Thoracic aorta (tissue), 2 donors: ENCODE measurements at places on chromosomes 2 and 18. TPM values are rescaled to one million over a fixed set of nuclear protein-coding genes. Genes with fewer than 3 reads are reported as not detected.

The KLHL30 gene
- 18.3 TPM for total RNA-seq

The EHBP1 gene
- 28.4 TPM for total RNA-seq

The PGAP1 gene
- 38.2 TPM for total RNA-seq

The CCDC121 gene
- 2.5 TPM for total RNA-seq

The MYO1B gene
- total RNA-seq, result 79.4 TPM

The OXER1 gene
- total RNA-seq, result 5.8 TPM

The INHA gene
- 1.2 TPM for total RNA-seq

The SERPINB4 gene
- not detected for total RNA-seq

The SPHKAP gene
- total RNA-seq, result 0.07 TPM

GRCh38 chr18:27838225-27838624 lies 338.7 kb downstream of the CDH2 start:
- H3K4me3 ChIP-seq, result no peak overlapping the region
- H3K4me1 ChIP-seq, result no peaks in the 10 kb centered on the region
- H3K36me3 ChIP-seq, result no peaks in the 10 kb centered on the region
- no peak overlapping the region for H3K27ac ChIP-seq
- no peaks in the 10 kb centered on the region for H3K27me3 ChIP-seq

- H3K27ac ChIP-seq, result no peak overlapping the region
- no peaks in the 10 kb centered on the region for H3K27me3 ChIP-seq
- no peaks in the 10 kb centered on the region for H3K36me3 ChIP-seq
- DNase-seq, result no peak
Measured at GRCh38 chr2:15152382-15152781, 408.8 kb downstream of the NBAS start.

DNA sequence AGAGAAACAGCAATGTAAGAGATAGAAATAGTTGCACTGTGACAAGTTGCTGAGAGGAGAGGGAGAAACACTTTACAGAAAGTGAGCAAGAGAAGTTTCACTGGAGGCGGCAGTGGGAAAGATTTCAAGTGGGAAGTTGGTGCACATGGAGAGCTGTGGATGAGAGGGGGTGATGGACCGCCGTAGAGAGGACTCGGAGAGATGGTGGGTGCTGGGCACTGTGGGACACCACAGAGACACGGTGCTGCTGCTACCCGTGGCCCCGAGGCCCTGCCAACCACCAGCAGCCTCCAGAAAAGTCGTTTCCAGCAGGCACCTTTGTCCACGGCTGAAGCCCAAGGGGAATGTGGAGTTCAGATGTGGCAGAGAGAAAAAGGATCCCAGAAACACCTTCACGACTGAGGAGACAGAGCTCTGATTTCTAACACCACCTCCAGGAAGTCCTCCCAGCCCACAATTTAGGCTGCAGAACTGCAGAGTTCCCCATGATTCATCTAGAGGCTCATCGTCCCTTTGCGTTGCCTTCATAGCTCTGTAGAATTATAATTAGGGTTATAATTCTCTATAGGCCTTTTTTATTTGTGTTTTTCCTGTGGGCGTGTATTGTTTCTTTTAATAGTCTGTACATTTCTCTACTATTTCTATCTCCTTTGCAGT lies 15.9 kb upstream of the IGFBP2 start:
- peaks cover 24% of the 10 kb centered on the region for H3K4me1 ChIP-seq
- H3K36me3 ChIP-seq, result no peaks in the 10 kb centered on the region
- no peak for DNase-seq
- no peaks in the 10 kb centered on the region for H3K27me3 ChIP-seq
- no peak overlapping the region for H3K27ac ChIP-seq

GRCh38 chr2:96763511-96764252 lies 3.0 kb downstream of the CNNM4 start:
- no peaks in the 10 kb centered on the region for H3K27me3 ChIP-seq
- H3K4me3 ChIP-seq, result peak overlapping the region; percentile 83
- no peak for DNase-seq
- peaks cover 21% of the 10 kb centered on the region for H3K4me1 ChIP-seq

DNA sequence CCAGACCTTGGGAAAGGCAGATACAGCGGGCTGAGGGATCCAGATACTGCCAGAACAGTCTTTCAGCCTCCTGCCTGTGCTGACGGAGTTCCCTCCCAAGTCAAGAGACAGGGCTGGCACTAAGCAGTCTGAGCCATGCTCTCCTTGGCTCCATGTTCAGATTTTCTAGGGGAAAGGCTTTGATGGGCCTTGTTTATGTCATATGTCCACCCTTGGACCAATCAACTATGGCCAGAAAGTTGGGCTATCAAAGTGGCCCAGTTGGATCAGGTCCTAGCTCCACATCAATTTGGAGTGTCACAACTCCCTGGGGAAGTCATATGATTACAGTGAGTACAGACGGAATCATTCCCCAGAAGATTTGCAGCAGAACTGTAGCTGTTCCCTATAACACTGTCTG lies 152.0 kb downstream of the GREB1L start:
- H3K27me3 ChIP-seq, result no peaks in the 10 kb centered on the region
- H3K36me3 ChIP-seq, result no peaks in the 10 kb centered on the region
- peaks cover 9% of the 10 kb centered on the region for H3K4me1 ChIP-seq
- H3K4me3 ChIP-seq, result no peak overlapping the region

DNA sequence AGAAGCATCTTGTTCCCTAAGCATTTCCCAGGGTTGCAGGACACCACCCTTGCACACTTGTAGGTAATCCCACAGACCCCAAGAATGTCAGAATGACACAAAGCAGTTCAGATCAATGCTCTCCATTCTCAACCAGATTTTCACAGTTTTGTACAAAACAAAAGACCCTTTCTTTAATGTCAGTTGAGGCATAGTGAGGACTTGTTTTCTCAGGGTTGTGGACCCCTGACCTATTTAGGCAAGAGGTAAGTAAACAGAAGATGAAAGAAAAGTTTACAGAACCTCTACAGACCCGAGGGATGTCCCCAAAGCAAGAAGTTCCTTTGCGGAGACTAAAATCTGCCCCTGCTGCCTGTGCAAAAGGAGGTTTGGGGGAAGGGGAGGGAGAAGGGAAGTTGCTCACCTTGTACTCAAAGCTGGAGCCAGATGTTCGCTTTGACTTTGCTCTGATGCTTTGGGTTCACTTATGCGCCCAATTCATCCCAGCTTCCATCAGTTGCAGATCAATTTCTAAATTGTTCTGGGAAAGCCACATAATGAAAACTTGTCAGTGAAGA lies 635.4 kb downstream of the EPHA4 start:
- peaks cover 26% of the 10 kb centered on the region for H3K4me1 ChIP-seq
- no peaks in the 10 kb centered on the region for H3K36me3 ChIP-seq
- DNase-seq, result no peak
- H3K27ac ChIP-seq, result no peak overlapping the region
- H3K4me3 ChIP-seq, result no peak overlapping the region

DNA sequence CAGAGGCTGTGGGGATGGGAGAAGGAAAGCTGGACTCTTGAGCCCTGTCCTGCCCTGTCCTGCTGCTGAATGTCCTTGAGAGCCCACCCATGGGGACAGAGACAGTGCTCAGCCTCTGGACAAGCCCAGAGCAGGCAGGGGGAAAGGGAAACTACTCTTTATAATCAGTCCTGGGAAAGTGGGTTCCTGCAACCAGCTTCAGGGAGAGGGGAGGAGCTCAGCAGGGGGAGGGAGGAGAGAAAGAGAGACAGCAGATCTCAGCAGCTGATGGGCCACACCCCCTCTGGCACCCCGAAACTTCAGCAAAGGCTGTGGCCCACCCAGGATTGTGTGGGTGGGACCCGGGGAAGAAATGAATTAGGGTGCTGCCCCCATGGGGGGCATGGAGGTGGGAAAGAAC lies 11.6 kb downstream of the ECEL1 start:
- H3K36me3 ChIP-seq, result no peaks in the 10 kb centered on the region
- H3K27ac ChIP-seq, result no peak overlapping the region
- H3K27me3 ChIP-seq, result no peaks in the 10 kb centered on the region

- H3K4me1 ChIP-seq, result no peaks in the 10 kb centered on the region
- H3K36me3 ChIP-seq, result no peaks in the 10 kb centered on the region
- DNase-seq, result no peak
- H3K27ac ChIP-seq, result no peak overlapping the region
- no peak overlapping the region for H3K4me3 ChIP-seq
- no peaks in the 10 kb centered on the region for H3K27me3 ChIP-seq
Measured at GRCh38 chr2:150919901-150920300, 341.8 kb downstream of the RBM43 start.

GRCh38 chr2:241855888-241856422 lies 2.7 kb downstream of the PDCD1 start:
- no peak for DNase-seq
- no peaks in the 10 kb centered on the region for H3K4me1 ChIP-seq
- H3K4me3 ChIP-seq, result no peak overlapping the region
- no peaks in the 10 kb centered on the region for H3K36me3 ChIP-seq
- no peak overlapping the region for H3K27ac ChIP-seq
